ENCODE measurements at places on chromosomes 12 and 14.
A peak's percentile ranks its signal among the peaks of the same experiment; 100 is the strongest.

- DNase-seq: no peak
Observed at GRCh38 chr12:32390572-32391219, 8.7 kb upstream of the FGD4 start.

GRCh38 chr12:126572170-126572569 is 1506.9 kb downstream of the AACS start:
- DNase-seq: no peak

- peak; percentile 63 for DNase-seq
Observed at GRCh38 chr12:42129595-42130204, 15.0 kb downstream of the GXYLT1 start.

DNA sequence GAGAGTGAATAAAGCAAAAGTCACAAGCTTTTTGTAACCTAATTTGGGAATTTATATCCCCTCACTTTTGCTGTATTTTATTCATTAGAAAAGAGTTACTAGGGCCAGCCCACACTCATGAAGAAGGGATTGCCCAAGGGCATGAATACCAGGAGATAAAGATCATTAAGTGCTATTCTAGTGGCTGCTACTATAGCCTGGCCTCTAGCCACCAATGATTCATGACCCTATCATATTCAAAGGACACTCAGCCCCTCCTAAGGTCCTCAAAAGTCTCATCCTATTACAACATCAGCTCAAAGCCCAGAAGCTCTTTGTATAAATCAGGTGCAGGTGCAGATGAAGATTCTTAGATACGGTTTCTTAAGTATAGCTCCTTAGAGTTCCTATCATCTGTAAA is 518.1 kb downstream of the TRHDE start:
- DNase-seq: no peak

DNA sequence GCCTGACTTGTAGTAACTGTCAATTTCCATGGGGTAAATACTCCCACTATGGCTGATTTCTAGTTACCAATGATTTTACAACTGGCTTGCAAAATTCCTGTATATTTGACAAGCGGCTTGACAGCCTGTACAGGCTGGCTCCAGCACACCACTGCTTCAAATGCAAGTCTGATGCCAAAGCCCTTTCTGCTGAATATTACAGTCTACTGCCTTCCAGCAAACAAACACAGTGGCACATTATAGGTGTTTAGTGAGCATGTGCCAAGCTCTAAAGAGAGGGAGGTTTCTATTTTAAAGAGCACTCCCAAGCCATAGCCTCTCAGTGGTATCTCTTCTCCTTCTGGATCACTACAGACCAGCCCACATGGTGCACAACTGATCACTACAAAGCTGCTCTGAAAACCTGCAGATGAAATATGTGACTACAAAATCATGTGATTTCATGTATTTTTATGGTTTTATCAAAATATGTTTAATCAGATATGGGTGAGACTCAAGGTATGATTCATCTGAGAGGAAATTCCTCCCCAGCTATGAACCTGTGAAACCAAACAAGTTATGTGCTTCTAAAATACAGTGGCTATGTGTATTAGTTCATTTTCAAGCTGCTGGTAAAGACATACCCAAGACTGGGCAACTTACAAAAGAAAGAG is 101.5 kb downstream of the RPAP3 start:
- DNase-seq: no peak

DNA sequence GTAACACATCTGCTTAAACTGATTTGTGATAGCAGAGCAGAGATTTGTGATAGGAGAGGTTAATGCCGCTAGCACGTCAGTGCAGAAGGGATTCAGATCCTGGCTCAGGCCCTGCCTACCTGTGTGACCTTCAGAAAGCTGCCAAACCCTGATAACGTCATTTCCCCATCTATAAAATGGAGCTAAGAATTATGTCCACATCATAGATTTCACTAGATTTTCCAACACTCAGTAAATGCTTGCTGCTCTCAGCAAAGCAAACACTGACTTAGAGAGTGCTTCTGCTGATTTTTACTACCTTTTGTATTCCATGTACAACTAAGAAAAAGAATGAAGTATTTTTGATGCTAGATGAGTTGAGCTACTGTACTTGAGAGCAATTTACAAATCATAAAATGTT is 261.4 kb downstream of the ITPR2 start:
- no peak for DNase-seq

DNA sequence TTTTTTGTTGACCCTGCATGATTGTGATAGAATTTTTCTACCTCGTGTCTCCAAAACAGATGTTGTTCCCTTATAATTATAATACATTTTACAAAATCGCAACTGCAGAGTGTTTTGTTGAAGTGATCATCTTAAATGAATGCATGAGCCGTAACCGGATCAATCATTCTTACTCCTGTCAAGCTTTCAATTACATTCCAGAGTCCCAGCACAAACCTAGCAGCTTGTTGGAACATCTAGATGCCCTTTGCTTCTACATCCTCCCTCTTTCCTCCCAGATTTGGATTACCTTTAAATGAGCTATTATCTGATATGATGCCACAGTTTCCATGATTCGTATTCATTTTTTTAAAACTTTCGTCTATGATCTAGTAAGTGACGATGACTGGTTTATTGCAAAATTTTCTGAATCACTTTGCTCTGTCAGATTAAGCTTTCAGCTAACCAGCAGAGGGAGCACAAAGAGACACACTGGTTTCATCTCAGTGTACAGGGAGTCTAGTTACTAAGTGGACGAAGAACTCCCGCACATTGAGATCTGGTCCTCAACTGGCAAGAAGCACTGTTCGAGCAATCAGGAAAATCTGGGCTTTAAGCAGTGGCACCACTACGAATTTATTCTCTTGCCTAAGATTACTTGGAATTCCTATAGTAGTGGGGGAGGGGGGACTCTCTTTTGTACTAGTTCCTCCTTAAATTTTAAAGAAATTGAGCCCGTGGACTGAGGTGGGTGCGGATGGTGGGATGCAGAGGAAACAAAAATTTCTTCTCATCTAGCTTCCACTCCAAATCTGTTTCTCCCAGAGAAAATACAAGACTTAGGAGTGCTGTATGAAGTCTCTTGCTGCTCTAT is 40.9 kb downstream of the TSHR start:
- DNase-seq: peak; percentile 21

DNA sequence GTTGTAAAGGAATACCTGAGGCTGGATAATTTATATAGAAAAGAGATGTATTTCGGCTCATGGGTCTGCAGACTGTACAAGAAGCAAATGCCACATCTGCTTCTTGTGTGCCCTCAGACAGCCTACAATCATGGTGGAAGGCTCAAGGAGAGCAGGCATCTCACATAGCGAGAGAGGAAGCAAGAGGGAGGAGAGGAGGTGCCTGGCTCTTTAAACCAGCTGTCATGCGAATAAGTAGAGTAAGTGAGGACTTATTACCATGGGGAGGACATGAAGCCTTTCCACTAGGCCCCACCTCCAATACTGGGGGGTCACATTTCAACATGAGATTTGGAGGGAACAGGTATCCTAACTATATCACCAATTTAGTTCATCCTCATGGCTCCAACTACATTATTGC is 118.7 kb downstream of the ACSS3 start:
- DNase-seq: no peak

DNA sequence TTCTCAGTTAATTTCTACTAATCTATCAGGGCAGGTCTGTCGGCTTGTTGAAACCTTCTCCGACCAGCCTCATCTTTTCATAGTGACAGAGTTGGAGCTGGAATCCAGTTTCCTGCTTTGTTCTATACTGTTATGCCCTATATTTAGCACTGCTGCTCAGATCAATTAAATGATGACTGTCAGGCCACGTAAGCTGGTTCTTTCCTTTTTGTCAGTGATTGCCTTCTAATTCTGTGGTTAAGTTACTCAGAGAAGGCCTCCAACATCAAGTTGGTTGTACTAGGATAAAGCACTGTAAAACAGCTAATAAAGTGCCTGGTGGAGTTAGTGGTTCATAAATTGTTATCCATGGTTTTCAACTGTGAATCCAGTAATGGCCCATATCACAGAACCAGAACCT is 22.6 kb downstream of the DERA start:
- DNase-seq: no peak

DNA sequence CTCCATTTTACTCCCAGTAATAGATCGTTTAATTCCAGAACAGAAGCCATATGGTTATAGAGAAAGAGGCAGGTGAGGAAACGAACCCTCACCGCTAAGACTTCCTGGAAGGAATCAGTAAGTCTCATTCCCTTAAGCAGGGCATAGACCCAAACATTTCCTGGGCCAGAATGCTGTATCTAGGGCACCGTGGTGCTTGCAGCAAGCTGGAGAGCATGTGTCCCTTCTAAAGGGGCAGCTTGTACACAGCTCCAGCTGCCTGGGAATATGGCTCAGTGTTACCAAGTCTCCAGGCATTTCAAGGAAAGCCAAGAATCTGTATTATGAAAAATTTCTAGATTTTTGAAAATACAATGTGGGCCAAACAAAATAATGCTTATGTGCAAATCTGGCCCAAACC is 73.4 kb downstream of the PPM1H start:
- no peak for DNase-seq

Measured in Caki2 (cell line).